Mesothelial cell of epicardium (in vitro differentiated cells): ENCODE measurements at places on chromosomes 5 and 9.
A peak's percentile ranks its signal among the peaks of the same experiment; 100 is the strongest.

- DNase-seq = no peak
Observed at GRCh38 chr9:27353474-27354229, 56.7 kb upstream of the EQTN start.

DNA sequence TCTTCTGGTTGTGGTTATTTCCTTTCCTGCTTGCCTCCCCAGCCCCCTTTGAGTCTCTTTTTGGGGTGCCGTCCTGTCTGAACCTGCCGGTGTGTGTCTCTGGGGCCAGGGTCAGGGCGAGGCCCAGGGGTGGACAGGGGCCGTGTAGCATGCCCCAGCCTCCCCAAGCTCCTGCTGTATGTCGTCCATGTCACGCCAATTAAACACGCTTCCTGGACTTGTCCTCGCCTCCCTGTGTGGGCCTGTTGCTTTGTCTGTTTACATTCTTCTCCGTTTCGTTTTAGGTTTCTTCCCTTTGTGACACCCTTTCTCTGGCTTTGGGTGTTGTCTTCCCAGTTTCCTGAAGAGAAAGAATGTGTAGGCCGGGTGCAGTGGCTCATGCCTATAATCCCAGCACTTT lies 28.5 kb upstream of the HMCN2 start:
- DNase-seq = no peak

DNA sequence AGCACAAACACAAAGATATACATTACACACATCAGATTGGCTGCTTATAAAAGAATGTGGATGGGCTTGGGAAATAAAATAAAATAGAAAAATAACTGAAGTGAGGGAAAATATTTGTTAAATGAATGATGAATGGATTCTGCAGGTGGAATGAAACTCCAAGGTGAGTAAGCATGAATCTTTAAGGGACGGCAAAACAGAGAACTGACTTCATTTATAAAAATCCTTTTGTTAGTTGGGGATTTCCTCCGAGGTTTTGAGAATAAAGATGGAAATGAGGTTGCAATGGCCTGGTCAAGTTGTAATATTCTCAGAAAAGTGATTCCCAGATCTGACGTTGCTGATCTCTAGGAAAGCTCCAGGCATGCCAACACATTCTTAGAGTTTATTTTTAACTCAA lies 20.9 kb upstream of the SEMA6A start:
- no peak for DNase-seq

GRCh38 chr5:163564321-163564938 lies 59.0 kb downstream of the MAT2B start:
- DNase-seq = peak; percentile 66

DNA sequence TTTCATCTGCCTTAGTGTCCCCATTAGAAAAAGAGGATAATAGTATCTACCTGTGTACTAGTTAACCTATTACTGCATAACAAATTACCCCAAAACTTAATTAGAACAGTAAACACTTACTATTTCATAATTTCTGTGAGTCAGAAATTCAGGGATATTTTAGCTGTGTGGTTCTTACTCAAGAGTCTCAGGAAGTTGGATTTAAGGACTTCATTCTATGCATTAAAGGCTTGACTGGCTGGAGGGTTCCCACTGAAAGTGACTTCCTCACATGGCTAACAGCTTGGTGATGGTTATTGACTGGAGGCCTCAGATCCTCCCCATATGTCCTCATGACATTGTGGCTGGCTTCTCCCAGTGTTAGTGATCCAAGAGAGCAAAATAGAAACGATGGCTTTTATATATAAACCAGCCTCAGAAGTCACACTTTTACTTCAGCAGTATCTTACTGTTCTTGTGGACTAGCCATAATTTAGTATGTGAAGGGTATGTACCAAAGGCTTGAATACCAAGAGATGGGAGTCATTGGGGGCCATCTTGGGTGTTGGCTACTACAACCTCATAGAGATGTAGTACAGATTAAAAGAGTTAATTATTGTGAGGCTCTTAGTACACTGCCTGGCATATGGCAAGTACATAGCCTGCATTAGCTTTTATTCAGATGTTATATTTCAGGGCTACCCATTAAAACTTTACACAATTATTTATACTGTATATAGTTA lies 9.9 kb downstream of the RAD23B start:
- DNase-seq = no peak

DNA sequence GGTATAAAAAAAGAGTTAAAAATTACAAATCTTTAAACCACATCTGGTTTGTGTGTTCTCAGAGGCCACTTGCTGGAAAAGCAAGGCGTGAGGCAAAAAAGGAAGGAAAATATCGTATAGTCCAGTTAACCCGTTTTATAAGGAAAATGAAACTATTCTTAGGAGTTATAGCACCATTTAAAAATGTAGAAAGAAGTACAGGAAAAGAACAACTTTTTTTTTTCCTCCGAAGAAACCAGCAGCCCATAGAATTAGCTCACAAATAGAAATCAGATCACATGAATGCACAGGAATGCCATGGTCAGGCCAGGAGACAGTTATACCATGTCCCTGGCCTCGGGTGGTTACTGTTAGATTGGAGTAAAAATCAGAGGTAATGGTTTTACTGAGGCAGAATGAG lies 241.6 kb downstream of the FBXL7 start:
- DNase-seq = no peak

GRCh38 chr9:130421802-130422276 lies 22.9 kb upstream of the ASS1 start:
- DNase-seq = no peak

DNA sequence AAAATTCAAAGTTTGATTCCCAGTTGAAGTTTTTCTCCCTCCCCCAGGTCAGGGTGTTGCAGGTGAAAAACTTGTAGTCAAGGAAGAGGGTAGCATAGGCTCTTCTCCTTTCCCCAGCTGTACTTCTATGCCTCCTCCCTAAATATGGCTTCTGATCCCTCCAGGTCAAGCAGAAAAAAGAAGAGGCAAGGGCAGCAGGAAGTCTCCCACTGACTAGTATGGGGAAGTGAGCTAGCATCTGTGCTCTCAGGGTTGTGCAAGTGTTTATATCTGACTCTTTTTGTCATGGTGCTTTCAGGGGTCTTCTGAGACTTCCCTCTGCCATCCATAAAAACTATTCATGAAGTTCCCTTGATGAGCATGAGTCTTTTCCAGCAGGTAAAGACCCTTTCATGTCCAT lies 76.0 kb downstream of the ATPSCKMT start:
- no peak for DNase-seq

DNA sequence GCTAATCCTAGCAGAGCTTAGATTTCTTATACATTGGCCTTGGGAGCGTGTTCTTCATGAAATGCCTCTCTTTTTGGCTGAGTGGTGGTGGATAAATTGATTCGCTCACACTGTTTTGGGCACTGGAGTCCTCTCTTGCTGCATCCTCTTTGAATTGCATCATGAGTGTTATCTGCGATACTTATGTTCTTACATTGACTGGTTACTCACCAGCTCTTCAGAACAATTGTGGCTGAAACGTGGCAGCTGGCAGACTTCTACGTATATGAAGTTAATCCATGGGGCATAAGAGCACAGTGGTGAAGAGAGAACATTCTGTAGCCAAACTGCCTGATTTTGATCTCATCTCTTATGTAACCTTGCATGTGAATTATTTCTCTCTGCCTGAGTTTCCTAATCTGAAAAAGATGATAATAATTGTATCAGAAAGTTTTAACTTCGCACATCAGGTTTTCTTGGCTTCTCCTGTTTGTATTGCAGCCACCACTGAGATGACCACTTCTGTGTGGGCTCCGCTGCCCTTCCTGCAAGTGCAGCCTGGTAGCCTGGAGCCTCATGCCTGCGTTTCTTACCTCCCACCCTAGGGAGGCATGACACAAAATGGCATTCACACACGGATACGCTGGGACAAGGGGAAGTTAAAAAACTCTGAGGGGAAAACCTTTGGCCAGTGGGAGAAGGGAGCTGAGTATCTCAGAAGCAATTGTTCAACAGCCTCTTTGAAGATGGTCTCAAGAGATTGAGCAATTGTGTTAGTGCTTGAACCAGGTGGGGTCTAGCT lies 295.2 kb downstream of the ARHGAP26 start:
- no peak for DNase-seq

DNA sequence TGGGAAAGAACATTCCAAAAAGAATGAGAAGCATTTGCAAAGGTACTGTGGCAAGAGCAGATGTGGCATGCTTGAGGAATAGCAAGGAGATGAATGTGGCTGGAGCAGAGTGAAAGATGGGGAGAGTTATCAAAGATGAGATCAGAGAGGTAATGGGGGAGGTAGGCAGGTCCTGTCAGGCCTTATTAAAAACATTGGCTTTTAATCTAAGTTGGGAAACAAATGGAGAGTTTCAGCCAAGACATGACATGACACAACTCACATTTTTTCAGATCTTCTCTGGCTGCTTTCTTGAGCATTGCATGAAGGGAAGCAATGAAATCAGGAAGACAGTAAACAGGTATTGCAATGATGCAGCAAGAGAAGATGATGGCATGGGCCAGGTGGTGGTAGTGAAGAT lies 120.3 kb downstream of the MUSK start:
- no peak for DNase-seq

GRCh38 chr5:127757576-127757975 lies 54.4 kb downstream of the CCDC192 start:
- DNase-seq = no peak

DNA sequence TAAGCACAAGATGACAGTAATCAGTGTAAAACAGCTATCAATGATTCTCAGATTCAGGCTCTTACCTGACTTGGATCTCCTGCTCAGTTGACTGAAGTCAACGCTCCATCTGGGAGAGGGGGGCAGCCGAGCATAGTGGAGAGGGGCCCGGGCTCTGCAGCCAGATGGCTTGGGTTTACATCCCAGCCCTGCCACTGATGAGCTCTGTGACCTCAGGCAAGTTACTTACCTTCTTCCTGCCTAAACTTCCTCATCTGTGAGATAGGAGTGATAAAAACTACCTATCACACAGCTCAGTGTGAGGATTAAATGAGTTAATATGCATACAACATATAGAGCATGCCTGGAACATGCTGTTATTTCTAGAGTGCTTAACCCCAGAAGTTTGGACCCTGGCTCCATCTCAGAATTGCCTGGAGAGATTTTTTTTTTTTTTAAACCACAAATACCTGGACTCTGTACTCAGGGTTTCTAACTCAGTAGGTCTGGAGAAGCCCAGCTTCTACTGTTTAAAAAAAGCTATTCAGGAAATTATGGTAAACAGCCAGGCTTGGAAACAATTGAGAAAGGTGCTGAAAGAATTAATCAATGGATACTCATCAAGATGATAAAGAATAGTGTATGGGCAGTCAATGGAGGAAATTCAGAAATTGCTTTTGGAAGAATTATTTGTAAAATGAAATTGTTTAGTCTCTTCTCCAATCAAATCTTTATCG lies 72.2 kb downstream of the ANKRD55 start:
- no peak for DNase-seq

DNA sequence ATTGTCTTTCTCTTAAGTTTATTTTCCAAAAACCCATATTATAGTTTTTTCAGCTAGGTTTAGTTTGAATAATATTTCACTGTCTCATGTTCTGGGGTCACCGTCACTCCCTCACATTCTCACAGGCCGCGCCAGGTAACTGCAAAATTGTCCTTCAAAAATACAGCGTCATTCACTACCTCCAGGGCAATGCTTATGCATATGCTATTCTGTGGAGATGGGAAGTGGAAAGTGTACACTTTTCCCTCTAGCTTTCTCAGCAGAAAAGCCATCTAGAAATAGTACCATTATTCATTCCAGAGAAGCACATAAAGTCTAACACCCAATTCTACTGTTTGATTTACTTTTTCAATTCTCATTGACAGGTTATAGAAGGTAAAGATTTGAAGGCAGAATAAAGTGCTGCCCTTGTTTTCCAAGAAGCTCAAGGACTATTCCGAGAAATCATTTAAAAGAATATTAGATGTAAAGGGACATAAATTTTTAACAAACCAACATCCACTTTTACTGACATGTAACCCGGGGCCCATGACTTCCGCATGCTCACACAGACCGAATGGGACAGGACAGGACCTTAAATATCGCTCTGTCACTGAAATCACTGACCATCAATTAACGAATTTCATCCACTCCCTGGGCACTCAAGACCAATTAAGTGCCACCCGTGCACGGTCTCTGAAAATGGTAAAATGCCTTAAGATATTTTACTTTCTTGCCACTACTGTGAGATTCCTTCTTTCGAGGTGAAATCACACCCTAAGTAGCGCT lies 720 bp downstream of the NUDT12 start:
- no peak for DNase-seq

DNA sequence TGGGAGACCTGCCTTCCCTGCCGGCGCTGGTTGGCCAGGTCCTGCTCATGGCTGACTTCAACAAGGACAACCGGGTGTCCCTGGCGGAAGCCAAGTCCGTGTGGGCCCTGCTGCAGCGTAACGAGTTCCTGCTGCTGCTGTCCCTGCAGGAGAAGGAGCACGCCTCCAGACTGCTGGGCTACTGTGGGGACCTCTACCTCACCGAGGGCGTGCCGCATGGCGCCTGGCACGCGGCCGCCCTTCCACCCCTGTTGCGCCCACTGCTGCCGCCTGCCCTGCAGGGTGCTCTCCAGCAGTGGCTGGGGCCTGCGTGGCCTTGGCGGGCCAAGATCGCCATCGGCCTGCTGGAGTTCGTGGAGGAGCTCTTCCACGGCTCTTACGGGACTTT lies 10.6 kb downstream of the DIPK1B start:
- DNase-seq = no peak

DNA sequence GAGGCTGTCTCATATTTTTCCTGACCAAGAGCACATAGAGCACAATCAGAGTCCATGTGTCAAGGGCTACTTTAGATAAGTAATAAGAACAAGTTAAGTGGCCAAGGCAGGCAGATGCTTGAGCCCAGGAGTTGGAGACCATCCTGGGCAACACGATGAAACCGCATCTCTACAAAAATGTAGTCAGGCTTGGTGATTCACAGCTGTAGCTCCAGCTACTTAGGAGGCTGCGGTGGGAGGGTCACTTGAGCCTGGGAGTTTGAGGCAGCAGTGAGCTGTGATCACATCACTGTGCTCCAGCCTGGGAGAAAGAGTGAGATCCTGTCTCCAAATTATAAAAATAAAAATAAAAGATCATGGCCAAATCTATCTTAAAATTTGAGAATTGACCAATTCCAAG lies 767.9 kb upstream of the CTNND2 start:
- DNase-seq = no peak

DNA sequence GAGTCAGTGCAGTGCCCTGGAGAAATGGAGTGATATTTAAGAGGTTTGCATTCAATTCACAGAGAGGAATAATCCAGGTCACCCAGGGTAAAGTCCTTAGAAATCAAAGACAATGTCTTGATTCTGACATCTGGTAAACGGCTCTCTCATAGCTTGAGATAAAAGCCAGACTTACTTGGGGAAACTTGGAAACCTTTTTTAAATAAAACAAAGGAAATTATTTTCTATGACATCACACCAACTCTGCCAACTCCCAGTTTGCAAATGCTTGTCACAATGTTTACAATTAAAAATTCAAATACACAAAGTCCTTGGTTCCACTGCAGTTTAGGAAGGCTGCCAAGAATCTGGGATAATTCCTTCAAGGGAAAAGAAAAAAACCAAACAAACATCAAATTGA lies 255.1 kb upstream of the NREP start:
- no peak for DNase-seq

- no peak for DNase-seq
Observed at GRCh38 chr5:98309785-98310598, 463.5 kb upstream of the RGMB start.

- no peak for DNase-seq
Observed at GRCh38 chr5:44942524-44943001, 133.8 kb downstream of the MRPS30 start.
